ENCODE measurements at places on chromosomes 1 and 21.

GRCh38 chr1:6001992-6002576 lies 9.9 kb upstream of the NPHP4 start:
- DNase-seq: no peak

- no peak for DNase-seq
Measured at GRCh38 chr1:145751491-145752037, 32.3 kb downstream of the CD160 start.

- no peak for DNase-seq
Measured at GRCh38 chr21:20802631-20803260, 195.5 kb upstream of the NCAM2 start.

DNA sequence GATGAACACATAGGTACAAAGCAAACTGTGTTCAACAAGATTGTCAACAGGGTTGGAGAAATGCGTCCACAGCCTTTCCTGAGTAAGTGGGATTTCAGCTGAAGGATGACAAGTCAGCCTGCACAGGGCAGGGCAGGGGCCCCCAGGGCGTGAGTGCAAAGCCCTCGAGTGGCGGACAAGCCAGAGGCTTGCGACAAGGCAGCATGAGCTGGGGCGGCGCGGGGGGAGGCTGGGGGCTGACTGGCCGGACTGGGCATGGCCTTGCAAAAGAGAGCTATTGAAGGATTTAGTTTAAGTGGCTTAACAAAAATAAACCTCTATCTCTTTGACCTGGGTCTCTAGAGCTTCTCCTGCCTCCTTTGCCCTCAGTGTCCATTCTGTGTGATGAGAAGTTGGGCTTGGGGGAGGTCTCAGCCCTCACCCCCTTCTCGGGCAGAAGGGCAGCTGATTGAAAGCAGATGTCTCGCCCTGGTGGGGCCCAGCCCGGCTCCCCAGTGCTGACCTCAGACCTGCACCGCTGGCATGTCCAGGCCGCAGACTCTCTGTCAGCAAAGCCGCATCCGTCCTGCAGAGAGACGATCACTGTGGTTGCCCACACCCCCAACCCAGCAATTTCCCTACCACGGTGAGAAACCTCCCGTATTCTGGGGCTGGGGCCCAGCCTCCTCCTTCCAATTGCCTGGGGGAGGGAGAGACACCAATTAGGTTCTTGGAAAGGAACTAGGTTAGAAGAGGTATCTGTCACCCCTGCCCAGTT lies 24.3 kb upstream of the EPS8L3 start:
- no peak for DNase-seq

DNA sequence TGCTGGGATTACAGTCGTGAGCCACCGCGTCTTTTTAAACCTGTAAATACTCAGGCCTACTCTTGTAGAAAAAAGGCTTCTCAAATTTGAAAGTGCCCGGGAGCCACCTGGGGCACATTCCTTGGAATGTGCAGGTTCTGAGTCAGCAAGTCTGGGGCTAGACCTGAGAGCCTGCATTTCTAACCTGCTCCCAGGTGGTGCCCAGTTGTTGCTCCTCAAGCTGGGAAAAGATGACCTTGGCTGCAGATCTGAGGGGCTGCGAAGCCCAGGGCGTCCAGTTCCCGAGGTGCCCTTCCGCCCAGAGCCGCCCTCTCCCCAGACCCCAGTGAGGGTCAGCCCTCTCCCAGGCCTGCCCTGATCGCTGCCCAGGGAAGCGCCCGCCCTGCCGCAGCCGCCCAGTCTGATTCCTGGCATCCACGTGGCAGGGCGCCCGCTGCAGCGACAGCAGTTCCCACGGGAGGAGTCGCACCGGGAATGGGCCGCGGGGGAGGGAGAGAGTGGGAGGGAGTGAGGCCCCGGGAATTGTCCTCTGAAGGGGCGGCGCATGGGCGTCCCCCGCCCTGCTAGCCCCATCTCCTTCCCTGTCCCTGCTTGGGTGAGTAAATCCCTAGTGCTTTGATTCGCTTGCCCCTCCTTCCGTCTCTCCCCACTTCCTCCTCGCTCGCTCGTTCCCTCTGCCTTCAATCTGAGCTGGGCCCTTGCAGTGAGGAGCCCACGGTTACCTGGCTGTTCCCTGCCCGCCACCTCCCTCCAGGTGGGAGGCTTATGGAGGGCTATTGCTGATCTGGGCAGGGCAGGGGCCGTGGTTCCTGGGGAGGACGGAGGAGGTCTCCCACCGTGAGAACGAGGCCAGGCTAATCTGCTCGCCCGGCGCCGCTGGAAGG lies 18.8 kb upstream of the TENT5B start:
- DNase-seq: peak; percentile 38

- no peak for DNase-seq
Measured at GRCh38 chr1:163029901-163030300, 39.3 kb upstream of the RGS4 start.

DNA sequence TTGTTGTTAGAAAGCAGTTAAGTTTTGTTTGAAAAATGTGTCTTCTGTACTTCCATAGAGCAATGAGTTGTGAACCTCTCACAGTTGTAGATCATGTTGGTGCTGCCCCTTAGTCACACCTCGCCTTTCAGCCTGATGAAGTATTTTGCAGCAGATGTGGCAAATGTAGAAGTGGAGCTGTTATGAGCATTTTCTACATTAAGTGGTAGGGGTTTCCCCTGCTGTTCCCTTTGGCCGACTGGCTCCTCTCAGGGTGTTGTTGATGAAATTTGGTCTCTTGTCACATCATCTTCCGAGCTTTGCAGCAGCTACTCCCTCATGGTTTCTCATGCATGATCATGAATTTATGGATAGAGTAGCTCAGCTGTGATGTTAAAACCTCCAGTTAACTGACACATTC lies 33.6 kb upstream of the DENND1B start:
- no peak for DNase-seq

- DNase-seq: no peak
Measured at GRCh38 chr1:239367196-239367810, 19.1 kb upstream of the CHRM3 start.

All from HAP-1 (cell line).